ENCODE measurements at places on chromosomes 7 and 10. TPM values are rescaled to one million over a fixed set of nuclear protein-coding genes. Genes with fewer than 3 reads are reported as not detected.

DNA sequence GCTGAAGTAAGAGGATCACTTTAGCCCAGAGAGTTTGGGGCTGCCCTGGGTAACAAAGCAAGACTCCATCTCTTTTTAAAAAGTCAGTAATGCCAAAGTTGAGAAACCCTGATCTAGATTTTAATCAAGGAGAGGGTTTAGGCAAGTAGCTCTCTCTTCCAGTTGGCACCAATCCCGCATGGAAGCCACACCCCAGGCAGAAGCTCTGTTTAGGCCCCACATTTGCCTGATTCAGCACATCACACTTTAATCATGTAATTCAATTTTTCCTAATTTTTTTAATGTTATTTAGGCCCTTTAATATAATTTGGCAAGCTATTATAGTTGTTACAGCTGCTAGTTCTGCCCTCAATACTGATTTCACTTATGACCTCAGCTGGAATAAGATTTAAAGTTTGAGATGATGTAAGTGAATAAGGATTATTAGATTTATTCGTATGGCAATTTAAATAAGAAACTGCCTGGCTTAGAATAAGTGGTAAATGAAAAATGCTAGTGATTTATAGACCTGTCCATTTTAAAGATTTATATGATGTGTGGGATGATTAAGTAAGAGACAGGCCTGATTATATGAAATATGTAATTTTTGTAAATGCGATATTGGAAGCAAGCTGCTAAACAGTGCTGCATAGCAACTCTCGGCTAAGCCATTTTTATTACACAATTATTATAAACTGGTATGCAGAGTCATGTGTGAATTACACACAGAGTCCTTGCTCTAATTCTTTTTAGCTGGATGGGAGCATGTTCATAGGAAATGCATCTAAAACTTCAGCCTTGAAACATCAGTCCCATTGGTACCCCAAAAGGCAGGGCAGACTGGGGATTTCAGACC lies 80.2 kb upstream of the NFE2L3 start:
- H3K27me3 ChIP-seq = no peaks in the 10 kb centered on the region
- H3K4me3 ChIP-seq = no peak overlapping the region
- H3K4me1 ChIP-seq = peaks cover 12% of the 10 kb centered on the region
- H3K27ac ChIP-seq = no peak overlapping the region

DNA sequence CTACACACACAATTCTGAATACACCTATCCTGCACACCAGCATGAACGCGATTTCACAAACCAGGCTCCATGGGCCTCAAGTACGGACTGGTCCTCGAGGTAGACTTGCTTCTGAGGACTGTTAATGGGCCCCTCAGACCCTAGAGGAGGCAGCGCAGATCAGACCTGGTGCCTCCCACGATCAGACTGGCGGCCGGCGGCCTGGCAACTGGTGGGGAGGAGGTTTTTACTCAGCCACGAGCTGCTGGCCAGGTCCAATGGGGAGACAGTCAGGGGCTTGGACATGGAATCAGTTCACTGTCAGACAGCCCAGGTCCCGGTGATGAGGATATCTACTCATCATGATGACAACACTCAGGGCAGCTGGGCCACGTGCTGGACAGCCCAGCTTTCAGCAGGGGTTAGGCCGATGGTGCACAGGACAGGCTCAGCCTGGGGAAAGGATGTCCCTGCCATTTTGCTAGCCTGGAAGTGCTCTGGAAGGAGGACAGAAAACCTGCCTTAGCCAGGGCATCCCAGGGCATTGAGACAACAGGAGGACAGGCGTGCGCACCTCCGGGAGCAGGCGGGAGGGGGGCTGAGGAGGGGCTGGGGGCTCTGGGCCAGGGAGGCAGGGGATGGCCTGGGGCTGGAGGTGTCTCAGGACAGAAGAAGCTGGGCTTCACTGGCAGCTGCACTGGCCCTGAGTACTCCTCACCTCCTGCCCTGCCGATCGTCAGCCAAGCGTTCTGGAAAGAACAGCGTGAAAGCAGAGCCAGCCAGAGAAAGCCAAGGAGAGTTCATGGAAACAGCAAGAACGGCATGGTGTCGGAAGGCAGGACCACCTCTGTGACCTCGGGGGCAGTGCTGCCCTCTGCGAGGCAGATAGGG lies 48.0 kb upstream of the RASGEF1A start:
- peaks cover 4% of the 10 kb centered on the region for H3K4me1 ChIP-seq
- DNase-seq = no peak
- no peak overlapping the region for H3K27ac ChIP-seq
- H3K4me3 ChIP-seq = no peak overlapping the region

- H3K4me1 ChIP-seq = peaks cover 2% of the 10 kb centered on the region
- H3K36me3 ChIP-seq = no peaks in the 10 kb centered on the region
- no peak overlapping the region for H3K27ac ChIP-seq
- DNase-seq = no peak
- H3K27me3 ChIP-seq = no peaks in the 10 kb centered on the region
- no peak overlapping the region for H3K4me3 ChIP-seq
Observed at GRCh38 chr10:17981766-17982380, 30.2 kb downstream of the SLC39A12 start.

- no peak overlapping the region for H3K4me3 ChIP-seq
- DNase-seq = no peak
- H3K27me3 ChIP-seq = no peaks in the 10 kb centered on the region
- peaks cover 2% of the 10 kb centered on the region for H3K4me1 ChIP-seq
Observed at GRCh38 chr7:39130857-39131526, 153.3 kb downstream of the POU6F2 start.

DNA sequence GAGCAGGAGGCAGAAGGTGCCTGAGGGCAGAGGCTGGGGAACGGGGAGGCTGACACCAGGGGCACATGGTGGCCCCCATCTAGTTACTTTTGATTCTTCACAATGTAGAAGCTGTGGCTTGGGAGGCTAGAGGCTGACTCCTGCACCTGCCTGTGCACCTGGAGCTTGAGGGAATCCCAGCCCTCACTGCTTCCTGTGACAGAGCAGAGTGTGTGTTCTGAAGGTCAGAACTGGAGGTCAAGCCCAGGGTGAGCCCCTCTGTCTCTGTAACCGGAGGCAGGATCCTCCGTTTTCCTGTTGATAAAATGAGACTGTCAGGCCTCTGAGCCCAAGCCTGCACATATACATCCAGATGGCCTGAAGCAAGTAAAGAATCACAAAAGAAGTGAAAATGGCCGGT lies 124.8 kb downstream of the ACTR3B start:
- H3K4me1 ChIP-seq = no peaks in the 10 kb centered on the region
- H3K36me3 ChIP-seq = peaks cover 3% of the 10 kb centered on the region
- no peak overlapping the region for H3K4me3 ChIP-seq
- no peaks in the 10 kb centered on the region for H3K27me3 ChIP-seq
- no peak for DNase-seq

DNA sequence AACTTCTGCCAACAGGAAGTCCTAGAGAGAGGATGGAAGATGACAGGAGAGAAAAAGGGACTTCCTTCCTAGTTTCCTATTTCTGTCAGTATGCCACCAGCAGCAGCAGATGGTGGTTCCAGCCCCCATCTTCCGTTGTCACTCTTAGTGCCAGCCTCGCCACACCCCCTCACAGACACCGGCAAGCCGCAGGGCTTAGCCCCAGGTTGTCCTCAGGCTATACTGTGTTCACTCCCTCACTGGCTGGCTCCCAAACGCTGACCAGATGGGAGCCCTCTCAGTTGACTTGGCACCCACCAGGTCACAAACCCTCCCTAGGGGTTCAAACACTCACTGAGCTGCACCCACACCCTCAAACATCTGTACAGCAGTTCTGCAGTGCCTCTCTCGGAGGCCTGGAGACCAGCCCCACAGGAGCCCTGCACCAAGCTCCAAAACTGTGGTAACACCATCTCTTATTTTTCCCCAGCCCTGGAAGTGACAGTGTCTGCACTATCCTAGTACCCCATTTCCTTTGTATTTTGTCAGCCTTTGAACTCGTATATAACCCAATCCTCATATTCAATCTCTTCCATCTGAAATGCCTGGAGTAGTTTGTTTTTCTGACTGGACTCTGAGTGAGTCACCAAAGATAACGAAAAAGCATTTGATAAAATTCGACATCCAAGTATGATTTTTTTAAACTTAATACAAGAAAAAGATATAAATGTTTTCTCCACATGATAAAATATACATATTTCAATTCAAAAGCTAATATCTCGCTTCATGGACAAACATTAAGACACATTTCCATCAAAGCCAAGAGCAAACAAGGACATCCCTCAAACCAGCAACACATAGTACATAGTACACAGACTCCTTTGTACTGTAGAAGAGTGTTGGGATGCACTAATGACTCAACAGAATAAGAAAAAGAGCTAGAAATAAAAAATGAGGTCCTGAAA lies 34.5 kb downstream of the SMURF1 start:
- H3K27ac ChIP-seq = no peak overlapping the region
- peaks cover 46% of the 10 kb centered on the region for H3K4me1 ChIP-seq
- peaks cover 17% of the 10 kb centered on the region for H3K36me3 ChIP-seq
- no peaks in the 10 kb centered on the region for H3K27me3 ChIP-seq
- no peak for DNase-seq

DNA sequence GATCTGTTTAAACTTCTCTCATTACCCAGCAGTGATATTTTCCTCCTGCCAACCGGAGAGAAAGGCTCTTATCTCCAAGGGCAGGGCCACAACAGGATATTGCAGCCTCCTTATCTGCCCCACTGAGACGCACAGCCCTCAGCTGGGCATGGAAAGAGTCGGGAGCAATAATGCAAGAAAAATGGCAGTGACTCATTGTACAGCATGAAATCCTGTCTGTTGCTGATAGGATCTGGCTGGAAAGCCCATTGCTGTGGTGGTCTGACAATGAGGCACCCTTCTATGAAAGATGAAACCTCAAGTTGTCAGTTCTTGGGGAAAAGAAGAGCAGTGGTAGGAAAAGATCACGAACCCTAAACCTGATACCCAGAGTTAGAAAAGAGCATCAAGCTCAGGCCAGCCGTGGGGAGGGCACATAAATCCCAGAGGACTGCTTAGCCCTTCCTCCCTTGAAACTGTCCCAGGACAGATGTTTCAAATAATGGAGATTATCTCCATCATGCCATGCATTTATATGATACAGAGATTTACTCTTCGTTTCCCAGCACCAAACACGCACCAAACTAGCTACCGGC lies 47.0 kb upstream of the FIGNL1 start:
- peaks cover 12% of the 10 kb centered on the region for H3K36me3 ChIP-seq
- peak overlapping the region; percentile 73 for H3K27ac ChIP-seq
- peaks cover 9% of the 10 kb centered on the region for H3K4me1 ChIP-seq
- H3K4me3 ChIP-seq = no peak overlapping the region
- DNase-seq = no peak
- peaks cover 3% of the 10 kb centered on the region for H3K27me3 ChIP-seq

GRCh38 chr7:103143868-103144267 lies 5.0 kb downstream of the NAPEPLD start:
- no peaks in the 10 kb centered on the region for H3K27me3 ChIP-seq
- H3K27ac ChIP-seq = no peak overlapping the region
- no peak for DNase-seq
- peaks cover 8% of the 10 kb centered on the region for H3K36me3 ChIP-seq

GRCh38 chr7:93890464-93891068 lies at the start of gene TFPI2:
TSS of gene TFPI2 (minus strand) at chr7:93890753. CDS start at chr7:93890678, 75 bp downstream.
- H3K4me1 ChIP-seq = peaks cover 9% of the 10 kb centered on the region
- H3K27me3 ChIP-seq = peaks cover 52% of the 10 kb centered on the region
- H3K27ac ChIP-seq = peak within 1 kb of the TSS; percentile 67
- peak; percentile 34 for DNase-seq
- no peaks in the 10 kb centered on the region for H3K36me3 ChIP-seq

- no peak overlapping the region for H3K4me3 ChIP-seq
- no peak for DNase-seq
- H3K4me1 ChIP-seq = peaks cover 17% of the 10 kb centered on the region
- H3K36me3 ChIP-seq = peaks cover 22% of the 10 kb centered on the region
- no peaks in the 10 kb centered on the region for H3K27me3 ChIP-seq
Observed at GRCh38 chr7:66297579-66297978, 92.4 kb downstream of the TPST1 start.

- no peak overlapping the region for H3K4me3 ChIP-seq
- H3K27me3 ChIP-seq = no peaks in the 10 kb centered on the region
- H3K36me3 ChIP-seq = no peaks in the 10 kb centered on the region
- no peaks in the 10 kb centered on the region for H3K4me1 ChIP-seq
Observed at GRCh38 chr10:109019001-109019424, 904.3 kb downstream of the XPNPEP1 start.

DNA sequence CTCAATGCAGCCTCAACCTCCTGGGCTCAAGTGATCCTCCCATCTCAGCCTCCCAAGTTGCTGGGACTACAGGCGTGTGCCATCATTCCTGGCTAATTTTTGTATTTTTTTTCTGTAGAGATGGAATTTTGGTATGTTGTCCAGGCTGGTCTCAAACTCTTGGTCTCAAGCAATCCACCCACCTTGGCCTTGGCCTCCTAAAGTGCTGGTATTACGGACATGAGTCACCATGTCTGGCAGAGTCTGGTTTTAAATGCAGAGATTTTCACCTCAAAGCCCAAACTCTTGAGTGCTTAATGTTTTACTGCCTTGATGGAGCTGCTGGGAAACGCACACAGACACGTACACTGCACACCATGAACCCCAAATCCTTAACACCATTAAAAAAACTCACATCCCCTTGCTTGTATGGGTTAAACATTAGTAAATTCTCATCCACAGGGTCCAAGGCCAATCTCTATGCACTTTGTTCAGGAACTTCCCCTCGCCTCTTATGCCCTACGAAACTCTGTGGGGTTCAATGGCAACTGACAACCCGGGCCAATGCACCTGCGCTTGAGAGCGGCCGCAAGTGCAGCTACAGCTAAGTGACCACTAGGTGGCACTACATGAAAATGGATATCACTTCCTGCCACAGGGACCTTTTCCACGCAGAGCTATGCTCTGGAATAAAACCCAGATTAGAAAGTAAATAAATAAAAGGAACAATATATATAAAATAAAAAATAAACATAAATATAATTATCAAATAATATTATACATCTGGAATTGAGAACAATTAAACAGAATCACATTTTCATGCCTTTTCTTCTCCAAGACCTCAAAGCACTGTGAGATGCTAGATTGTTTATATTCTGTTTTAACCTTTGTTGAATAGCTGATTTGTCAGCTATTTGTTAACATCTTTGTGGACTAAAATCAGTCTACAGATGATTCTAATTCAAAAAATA lies 66.9 kb upstream of the AFAP1L2 start:
- H3K27ac ChIP-seq = no peak overlapping the region
- no peaks in the 10 kb centered on the region for H3K27me3 ChIP-seq
- H3K36me3 ChIP-seq = peaks cover 7% of the 10 kb centered on the region
- H3K4me1 ChIP-seq = peaks cover 10% of the 10 kb centered on the region

PKD2L1 gene
- 0.38 TPM for total RNA-seq

SEC31B gene
- total RNA-seq = 24.0 TPM

LBX1 gene
- total RNA-seq = not detected

CALHM3 gene
- total RNA-seq = 1.3 TPM

NET1 gene
- 97.5 TPM for total RNA-seq

EPO gene
- total RNA-seq = 0.22 TPM

CRYGN gene
- total RNA-seq = 3.2 TPM

PDAP1 gene
- total RNA-seq = 128 TPM

RASA4B gene
- 10.8 TPM for total RNA-seq
